Brain pericyte (primary cell): ENCODE measurements at places on chromosomes 7 and 10.
A peak's percentile ranks its signal among the peaks of the same experiment; 100 is the strongest.

DNA sequence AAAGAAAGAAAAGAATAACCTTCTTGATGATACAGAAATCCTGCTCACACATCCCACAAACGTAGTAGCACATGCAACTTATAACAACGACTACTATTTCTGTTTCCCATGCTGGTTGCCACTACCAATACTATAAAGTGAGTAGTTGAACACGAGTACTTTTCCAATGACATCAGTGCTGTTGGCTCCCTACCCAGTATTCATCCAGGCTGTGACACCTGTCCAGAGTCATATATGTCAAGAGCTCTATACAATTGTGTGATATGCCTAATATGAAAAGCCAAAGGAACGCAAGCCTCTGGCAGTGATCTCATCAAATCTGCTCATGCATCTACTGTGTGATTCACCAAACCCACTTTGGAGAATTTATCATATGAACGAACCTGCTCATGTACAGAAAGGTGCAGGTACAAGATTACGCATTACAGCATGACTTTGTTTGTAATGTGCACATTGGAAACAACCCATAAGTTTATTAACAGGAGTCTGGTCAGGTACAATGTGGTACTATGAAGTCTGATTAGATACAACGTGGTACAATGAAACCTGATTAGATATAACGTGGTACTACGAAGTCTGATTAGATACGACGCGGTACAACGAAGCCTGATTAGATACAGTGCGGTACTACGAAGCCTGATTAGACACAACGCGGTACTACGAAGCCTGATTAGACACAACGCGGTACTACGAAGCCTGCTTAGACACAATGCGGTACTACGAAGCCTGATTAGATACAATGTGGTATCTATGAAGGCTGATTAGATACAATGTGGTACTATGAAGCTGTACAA lies 5.8 kb upstream of the ITIH5 start:
- no peak for DNase-seq

GRCh38 chr7:41696323-41696916 lies 6.5 kb downstream of the INHBA start:
- DNase-seq: peak; percentile 72

GRCh38 chr7:132516042-132516840 lies 60.0 kb downstream of the PLXNA4 start:
- no peak for DNase-seq

- no peak for DNase-seq
Measured at GRCh38 chr7:105875505-105875904, 894 bp downstream of the ATXN7L1 start.

GRCh38 chr10:61390851-61391250 lies 62.3 kb downstream of the TMEM26 start:
- no peak for DNase-seq

GRCh38 chr10:78770167-78771090 lies 298.3 kb upstream of the ZMIZ1 start:
- no peak for DNase-seq

DNA sequence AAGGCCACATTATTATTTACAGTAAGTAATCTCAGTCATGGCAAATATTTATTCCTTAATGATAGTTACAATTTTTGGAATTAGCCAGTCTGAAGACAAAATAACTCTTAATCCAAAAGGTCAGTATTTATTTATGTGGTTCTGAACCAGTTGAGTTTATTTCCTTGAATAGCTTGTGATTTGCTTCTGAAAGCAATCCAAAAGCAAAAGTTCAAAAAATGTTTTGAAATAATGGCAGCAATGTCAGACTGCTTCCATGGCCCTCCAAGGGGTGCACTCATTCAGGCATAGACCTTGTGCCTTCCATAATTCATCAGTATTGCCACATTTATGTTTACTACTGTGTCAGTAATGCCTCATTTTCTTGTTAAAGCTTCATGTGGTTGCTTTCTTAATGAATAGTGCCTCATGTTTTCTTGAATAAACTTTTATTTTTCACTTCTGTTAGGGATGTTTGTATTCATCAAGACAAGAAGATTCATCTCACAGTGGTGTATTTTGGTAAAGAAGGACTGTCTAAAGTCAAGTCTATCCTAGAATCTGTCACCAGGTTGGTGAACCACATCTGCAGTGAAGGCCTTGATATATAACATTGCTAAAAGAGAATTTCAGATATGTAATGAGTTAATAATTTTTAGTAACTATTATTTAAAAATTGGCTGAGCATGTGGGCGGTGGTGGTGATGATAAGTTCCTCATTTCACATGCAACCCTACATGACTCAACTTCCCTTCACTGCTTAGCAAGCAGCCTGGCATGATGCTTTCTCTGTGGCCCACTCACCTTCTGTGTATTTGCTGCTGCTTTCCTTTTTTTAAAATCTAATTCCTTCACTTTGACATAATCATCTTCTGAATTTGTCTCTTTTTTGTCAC lies 22.0 kb downstream of the CSGALNACT2 start:
- DNase-seq: no peak

- no peak for DNase-seq
Measured at GRCh38 chr10:8037941-8038894, 16.3 kb upstream of the GATA3 start.
